ENCODE measurements at places on chromosomes 1 and 21.
A peak's percentile ranks its signal among the peaks of the same experiment; 100 is the strongest.

DNA sequence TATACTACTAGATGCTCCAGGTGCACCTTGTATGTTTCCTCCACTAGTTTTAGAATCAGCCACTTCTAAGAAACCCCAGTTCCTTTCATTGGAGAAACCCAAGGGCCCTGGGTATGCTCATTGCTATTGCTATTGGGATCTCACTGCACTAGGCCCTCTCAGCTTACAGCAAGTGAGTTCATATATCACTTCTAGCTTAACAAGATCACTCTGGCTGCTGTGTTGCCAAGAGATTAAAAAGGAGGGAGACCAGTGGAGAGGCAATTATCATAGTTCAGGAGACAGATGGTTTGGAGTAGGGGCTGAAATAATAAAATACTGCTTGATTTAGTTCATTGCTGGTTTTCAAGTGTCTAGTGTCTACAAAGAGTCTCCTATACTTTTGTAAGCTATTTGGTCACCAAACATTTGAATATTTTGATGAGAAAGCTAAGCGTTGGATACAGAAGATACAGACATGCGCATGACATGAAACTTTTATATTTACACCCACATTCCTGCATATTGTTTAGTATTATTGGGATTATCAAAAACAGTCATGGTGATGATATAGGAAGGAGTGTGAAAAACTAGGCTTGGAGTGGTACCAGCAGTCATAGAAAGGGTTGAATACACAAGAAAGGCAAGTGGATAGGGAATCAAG is 671.9 kb downstream of the ADGRL2 start:
- DNase-seq = no peak

DNA sequence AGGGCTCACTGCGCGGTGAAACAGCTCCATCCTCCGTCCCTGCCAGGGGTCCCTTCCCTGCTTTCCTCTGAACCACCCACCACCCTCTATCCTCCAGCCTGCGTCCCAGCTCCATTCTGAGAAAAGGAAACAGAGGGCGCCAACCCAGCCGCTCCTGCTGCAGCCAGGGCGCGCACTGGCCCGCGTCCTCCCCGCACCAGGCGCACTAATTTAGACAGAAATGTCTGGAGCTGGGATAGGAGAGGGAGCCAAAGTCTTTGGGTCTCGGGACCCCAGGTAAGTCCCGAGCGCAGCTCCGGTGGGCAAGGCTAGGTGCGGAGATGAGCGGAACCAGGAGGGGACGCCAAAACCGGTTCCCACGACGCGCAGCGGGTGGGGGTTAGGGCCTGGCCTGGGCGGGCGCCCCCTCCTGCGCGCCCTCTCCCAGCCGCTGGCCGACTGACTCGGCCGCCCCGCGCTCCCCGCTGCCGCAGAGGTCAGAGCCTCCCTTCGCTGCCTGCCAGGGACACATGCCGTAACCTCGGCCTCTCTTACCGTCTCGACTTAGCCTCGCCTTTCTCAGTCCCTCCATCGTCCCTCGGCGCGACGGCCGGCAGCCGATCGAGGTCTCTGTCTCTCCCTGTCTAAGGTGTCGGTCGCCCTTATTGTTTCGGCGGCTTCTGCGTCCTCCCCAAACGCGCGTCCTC is 2.0 kb downstream of the CAMK2N1 start:
- no peak for DNase-seq

- no peak for DNase-seq
Measured at GRCh38 chr1:176187001-176187400, 20.1 kb downstream of the COP1 start.

DNA sequence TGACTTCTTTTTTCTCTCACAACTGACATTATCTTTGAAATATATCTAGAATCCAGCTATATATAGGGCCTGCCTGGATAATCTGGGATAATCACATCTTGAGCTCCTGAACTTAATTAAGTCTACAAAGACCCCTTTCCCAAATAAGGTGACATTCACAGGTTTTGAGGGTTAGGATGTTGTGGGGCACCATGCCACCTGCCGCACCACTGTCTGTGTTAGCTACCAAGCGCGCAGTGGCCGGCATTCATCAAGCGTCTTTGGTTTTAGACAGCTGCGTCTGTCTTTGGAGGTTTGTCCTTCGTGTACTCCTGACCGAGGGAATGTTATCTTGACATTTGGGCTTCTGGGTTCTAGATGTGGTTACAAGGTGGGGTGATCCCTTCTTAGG is 7.5 kb downstream of the TRAPPC10 start:
- DNase-seq = no peak

GRCh38 chr1:182141040-182141439 is 79.5 kb upstream of the ZNF648 start:
- no peak for DNase-seq

GRCh38 chr1:225878282-225878681 is 3.9 kb downstream of the TMEM63A start:
- DNase-seq = no peak

GRCh38 chr1:154568157-154568815 is 708 bp downstream of the CHRNB2 start:
- no peak for DNase-seq

DNA sequence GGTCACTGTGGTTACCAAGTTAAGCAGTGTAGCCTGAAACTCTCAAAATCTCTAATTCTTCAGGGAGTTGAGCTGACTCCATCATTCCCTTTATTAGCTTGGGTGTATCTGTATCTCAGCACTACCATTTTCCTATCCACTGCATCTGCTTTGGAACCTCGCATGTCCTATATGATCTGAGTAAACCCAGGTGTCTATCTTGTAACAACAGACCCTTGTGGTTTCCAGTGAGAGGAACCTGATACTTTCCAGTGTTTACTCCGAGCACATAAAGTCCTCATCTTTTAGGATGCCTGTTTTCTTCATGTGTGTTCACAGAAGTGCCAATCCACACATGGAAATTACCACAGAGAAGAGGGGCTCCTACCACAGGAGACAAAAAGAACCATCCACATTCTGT is 650.4 kb downstream of the LMO4 start:
- DNase-seq = no peak

DNA sequence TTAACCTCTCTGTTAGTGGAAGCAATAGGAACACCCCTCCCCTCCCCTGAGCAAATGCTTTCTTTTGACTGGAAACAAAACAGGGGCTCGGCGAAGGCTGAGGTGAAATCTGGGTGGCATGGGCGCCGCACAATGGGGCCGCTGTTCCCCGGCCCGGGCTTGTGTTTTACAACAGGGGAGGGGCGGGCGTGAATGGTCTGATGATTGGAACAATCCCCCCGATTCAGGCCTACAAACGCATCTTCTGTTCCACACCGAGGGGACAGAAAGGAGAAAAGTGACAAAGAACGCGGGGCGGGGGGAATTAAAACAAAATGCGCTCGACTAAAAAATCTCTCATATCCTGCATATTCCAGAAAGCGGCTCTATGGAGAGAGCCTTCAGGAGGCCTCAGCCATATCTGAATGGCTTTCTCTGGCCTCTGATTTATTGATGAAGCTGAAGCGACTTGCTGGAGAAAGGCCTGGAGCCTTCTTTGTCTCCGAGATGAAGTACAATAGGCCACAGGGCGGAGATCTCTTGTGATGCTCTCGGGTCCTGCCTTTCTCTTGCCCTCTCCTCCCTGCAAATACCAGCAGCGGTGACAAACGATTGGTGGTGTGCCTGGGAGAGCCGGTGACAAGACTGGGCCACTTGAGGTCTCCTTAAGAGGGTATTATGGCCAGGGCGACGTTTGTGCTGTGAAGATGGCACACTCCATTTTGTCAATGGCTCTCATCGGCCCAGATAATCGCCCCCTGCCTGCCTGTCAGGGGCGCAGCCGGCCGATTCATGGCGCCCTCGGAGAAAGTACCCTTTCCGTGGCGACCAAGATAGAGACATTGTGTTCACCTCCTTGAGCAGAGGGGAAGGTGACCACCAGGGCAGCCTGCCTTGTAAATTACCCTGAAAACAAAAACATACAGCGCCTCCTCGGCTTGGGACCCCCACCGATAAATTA is 47.1 kb upstream of the OLIG2 start:
- no peak for DNase-seq

DNA sequence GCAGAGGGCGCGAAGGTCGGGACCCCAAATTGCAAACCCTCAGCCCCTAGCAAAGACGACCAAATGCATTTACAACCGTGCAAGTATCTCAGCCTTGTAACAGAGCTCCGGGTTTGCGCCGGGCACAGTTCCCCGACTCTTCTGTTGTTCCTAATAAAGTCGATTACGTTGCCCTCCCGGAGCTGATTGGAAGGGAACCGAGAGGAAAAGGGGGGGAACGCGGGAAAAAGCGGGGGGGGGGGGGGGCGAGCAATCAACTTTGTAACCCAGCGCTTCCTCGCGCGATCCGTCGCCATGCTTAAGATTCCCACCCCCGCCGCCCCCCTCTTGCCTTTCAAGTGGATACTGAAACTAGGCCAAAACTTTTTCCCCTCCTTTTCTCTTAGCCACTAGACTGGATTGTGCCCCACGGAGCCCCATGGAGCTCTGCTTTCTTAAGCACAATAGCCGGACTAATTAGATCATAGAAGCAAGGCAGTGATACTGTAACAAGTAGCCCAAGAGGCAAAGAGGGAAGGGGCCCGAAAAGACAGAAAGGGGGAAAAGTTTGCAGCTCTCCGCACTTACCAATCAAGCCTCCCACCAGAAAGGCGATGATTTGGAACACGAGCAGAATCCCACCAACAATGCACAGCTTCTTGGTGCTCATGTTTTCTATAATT is 565 bp downstream of the WLS start:
- DNase-seq = no peak

DNA sequence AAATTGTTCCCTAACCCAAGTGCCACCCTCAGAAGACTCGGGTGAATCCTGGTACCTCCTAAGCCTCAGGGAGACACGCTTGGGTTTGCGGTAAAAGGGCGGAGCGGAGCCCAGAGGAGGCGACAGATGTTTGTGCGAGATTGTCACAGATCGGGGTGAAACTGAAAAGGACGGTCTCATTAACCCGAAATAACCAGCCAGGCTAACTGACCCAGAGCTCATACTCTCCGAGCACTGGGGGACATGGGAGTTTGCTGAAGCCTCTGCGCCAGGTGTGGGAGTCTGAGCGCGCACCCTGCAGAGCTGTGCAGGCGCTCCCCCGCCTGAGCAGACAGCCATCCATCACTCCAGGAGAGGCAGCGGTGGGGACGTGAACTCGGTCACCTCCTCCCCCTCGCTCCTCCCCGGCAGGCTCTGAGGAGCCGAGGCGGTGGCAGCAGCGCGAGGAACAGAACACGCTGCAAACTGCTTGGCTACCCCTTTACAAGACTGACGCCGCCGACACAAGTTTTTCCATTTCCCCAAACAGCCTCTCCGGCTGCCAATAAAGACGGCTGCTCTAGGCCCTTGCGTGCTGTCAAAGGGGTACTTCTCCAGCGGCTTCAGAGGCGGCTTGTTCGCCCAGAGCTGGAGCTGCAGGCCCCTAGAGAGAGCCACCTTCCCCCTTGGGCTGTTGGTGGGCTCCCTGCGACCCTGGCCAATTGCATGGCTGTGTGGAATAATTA is 43.5 kb downstream of the RRAGC start:
- no peak for DNase-seq

DNA sequence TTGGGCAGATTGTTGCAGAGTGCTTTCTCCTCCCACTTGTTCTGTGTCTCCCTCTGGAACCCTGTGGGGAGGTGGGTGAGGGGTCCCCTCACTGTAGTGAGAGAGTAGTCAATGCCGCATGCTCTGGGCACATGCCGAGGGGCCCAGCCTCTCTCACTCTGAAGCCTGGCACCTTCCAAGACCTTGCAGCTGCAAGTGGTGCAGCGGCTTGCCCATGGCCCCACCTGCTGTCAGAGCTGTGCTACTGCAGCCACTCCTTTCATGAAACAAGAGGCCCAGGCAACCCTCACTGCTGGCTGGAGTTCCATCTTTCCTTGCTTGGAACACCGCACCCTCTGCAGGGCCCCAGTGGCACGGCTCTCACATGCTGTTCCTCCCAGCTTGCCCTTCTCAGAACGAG is 58.4 kb upstream of the COL6A1 start:
- peak; percentile 47 for DNase-seq

GRCh38 chr1:44609412-44609767 is 64.9 kb downstream of the TMEM53 start:
- no peak for DNase-seq

GRCh38 chr1:33009561-33009960 is 27.1 kb downstream of the AK2 start:
- DNase-seq = no peak

DNA sequence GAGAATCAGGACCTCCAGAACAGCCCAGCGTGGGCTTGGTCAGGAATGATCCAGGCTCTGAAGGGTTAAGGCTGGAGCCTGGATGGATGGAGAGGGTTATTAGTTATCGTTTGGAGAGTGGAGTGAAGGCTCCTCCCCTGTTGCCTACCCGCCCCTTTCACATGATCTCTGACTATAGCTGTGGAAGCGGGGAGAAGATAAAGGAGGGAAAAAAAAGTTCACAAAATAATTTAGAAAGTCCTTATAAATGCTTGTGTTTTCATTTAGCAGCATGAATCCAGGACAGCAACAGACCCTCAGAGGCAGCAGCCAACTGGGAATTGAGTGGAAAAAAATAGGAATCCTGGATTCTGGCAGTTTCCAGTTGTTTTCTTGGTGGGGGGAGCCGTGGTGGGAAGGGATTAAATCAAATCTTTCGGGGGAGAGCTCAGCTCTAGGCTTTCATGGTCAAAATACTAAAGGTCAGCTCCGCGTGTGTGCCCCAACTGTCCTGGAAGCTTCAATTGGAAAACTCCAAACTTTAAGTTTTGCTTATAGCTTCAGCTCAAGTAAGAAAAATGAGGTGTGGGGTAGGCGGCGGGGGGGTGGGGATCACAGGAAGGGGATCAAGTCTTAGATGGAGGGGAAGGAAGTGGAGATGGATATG is 595 bp upstream of the DDR2 start:
- peak; percentile 62 for DNase-seq

GRCh38 chr1:111602974-111603373 is 16.6 kb upstream of the RAP1A start:
- no peak for DNase-seq

- peak; percentile 43 for DNase-seq
Measured at GRCh38 chr1:48039088-48040054, 42.2 kb upstream of the TRABD2B start.

GRCh38 chr21:45991606-45992300 is 10.2 kb downstream of the COL6A1 start:
- no peak for DNase-seq

DNA sequence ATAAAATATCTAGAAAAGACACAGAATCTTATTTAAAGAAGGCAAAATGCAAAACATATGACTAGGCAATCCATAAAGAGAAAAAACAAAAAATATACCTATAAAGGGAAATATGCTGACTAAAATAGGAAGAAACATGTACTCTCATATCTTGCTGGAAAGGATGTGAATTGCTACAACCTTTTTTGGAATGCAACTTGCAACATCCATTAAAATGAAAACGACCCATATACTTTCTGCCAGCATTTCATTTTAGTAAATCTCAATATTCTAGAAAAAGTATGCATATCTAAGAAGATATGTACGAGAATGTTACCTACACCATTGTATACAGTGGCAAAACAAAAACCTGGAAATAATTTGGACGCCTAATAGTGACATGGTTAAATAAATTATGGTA is 56.6 kb downstream of the EDEM3 start:
- no peak for DNase-seq

GRCh38 chr1:213934649-213935048 is 53.1 kb upstream of the PROX1 start:
- peak; percentile 6 for DNase-seq
